ENCODE measurements at places on chromosomes 6 and 20.

DNA sequence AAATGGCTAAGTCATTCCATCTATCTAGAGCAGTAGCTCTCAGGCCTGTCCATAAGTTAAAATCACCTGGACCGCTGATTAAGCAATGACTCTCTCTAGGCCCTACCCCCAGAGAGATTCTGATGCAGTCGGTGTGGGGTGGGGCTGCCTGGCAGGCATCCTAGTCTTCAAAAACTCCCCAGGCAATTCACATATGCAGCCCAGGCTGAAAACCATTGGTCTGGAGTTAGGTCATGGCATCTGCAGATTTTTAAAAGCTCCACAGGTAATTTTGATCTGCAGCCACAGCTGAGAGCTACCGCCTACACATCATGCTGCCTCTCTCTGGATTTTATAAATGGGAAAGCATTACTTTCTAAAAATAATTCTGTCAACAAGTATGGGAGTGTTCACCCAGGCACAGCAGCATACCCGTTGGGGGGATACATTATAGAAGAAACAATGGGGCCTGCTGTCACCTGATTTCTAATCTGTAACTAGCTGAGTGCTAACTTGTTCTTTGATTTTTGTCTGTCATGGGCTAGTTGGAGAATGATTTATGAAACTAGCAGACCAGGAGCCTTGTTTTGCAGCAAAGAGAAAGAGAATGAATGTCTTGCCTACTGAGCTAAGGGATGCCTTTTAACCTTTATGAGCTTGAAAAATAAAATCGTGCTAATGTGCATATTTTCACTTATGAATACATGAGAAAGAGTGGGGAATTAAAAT is 44.1 kb upstream of the ATXN1 start:
- no peak for DNase-seq

DNA sequence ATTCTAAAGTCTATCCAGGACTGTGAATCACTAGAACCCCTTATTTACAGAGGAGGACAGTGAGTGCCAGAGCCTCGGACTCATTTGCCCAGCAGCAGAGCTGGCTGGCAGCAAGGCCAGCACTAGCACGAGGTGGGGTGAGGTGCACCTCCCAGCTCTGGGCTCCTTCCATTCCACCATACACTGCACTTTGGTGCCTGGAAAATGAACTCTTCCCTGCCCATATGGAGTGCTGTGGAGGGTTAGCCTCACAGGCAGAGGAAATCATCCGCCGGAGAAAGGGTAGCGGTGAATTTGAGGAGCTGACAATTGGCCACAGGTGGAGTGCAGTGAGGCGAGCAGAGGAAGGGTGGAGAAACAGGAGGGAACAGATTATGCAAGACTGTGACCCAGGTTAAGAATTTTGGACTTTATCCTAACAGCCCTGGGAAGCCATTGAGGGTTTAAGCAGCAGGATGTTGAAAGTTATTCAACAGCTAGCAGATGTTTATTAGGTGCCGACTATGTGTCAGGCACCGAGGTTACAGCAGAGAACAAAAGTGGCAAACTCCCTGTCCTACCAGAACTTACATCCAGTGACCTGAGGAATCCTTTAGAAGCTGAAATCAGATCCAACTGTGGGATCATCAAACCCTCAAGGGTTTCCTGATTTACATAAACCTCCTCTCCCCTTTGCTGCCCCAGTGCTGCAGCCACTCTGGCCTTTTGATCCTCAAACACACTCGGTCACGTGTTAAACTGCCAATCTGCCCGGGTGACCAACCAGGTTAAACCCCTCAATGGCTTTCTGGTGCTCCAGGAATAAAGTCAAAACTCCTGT is 6.2 kb downstream of the TRIM26 start:
- no peak for DNase-seq

DNA sequence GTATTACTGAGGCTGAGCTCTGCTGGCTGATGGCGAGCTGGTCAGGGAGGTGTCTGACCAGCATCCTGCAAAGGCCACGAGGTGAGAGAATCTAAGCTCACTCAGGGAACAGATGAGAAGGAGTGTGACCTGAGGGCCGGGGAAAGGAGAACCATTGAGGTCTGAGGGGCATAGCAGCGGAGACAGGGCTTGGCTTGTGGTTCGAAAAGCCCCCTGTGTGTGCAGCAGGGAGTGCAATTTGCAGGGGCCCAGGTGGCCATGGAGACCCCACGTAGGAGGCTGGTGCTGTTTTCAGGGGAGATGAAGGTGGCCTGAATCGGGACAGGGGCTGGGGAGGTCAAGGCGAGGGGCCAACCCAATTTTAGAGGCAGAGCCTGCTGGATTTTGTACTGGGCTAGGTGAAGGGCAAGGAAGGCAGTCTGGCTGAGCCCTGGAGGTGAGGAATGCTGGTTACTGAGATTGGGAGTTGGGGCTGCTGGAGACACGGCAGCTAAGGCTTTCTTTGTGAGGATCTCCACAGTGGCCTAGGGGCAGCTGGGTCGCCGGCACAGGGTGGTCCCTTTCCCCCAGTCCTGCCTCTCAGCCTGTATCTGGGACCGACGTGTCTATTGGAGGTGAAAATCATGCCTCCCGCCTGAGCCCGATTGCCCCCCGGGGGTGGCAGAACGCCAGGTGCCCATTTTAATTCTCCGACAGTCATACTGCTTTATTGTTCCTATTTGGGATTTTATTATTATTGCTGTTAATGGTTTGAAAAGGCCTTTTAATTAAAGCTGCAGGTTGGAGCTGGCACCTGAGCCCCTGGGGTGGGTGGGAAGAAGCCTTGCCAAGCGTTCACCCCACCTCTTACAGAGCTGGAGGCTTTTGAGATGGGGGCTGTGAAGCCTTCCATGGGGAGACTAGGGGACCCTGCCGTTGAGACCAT is 28.4 kb downstream of the DLGAP4 start:
- DNase-seq: no peak

DNA sequence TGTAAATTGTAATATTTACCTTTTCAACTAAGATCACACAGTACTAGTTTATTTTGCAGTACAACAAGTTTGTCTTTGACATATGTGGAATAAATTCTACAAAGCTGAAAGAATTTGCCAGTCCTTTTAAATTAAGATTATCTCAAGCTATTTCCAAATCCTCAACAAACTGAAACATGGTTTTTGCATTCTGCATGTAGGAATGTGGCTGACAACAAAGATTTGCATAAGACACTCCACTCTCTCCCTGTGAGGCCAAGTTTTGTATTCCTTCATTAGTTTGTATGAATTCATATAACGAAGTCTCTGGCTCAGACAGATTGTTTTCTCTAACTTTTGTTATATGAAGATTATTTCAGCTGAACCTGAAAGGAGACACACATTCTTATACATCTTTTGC is 124.1 kb upstream of the THEMIS start:
- no peak for DNase-seq

GRCh38 chr6:79812195-79812594 is 135.2 kb downstream of the ELOVL4 start:
- no peak for DNase-seq

Measured in erythroblast (primary cell).